Heart right ventricle (tissue), 16 donors: ENCODE measurements at places on chromosomes 5 and 9. TPM values are rescaled to one million over a fixed set of nuclear protein-coding genes. Genes with fewer than 3 reads are reported as not detected.

Gene GALT
- 44.5 TPM for total RNA-seq

GRCh38 chr5:140554454-140554853 lies 2.8 kb downstream of the SRA1 start:
- DNase-seq = no peak

Gene PRRX2
- 0.41 TPM for total RNA-seq

Gene HINT2
- 78.5 TPM for total RNA-seq

Gene VAV2
- 2.9 TPM for total RNA-seq

DNA sequence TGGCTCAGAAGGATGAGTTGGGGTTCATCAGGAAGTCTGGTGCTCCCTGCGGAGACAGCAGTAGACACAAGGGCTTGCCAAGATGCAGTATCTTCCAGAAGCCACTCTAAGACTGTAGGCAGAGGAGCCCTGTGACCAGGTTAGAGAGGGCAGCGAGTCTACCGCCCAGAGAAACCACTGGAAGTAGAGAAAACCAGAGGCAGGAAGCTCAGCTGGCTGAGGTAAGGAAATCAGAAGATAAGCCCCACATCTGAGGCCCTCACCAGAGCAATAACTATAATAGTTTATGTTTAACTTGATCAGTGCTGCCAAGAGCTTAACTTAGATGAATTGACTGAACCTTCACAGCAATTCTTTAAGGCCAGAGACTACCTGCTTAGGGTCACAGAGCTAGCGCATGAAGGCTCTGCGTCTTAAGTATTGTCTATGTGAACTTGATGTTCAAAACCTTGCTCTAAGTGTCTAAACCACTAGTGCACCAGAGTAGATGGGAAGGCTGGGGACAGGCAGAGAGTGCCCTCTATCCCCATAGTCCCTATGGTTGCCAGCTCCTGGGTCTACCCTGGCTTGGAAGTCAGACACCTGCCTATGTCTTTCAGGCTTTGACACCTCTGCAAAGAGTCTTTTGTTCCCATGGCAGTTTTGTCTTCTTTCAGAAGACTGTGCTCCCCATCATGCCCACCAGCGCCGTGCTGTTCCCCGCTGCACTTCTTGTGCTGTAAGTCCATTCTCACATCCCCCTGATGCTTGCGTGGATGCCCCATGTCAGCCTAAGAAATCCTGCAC lies 228.2 kb upstream of the KLF4 start:
- no peak for DNase-seq

Gene MEF2C
- 54.0 TPM for total RNA-seq
